Tongue (tissue), 3 donors: ENCODE measurements at places on chromosomes 13 and 19. TPM values are rescaled to one million over a fixed set of nuclear protein-coding genes. Genes with fewer than 3 reads are reported as not detected.

DNA sequence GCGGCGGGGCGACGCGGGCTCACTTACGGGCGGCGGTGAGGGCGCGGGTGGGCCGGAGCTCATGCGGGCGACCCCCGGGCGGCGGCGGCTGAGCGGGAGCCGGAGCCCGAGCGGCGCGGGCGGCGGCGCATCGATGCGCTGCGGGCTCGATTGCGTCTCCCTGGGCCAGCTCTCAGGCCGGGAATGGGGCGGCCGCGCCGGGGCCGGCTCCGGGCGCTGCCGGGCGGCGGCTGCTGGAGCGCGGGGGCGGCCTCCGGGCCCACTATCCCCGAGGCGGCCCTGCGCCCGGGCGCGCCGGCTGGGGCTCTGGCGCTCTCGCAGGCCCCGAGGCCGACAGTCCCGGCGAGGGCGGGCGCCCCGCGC lies 1.4 kb upstream of the TSHZ3 start:
- DNase-seq: peak; percentile 76

DNA sequence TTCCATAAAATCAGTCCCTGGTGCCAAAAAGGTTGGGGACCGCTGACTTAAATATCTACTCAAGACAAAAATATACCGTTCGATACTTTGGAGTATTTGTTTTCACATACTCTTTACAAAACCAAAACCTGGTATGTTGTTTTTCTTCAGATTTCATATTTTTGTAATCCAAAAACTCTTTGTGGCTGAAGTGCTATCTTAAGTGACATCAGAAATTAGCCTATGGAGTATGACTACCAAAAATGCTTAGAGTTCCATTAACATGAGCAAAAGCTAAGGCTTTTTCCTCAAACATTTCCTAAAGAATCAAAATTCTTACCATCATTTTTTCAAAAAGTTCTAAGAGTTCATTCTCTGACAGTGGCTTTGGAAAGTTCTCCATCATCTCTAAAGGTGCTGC lies 52.0 kb downstream of the DIAPH3 start:
- DNase-seq: no peak

- DNase-seq: no peak
Measured at GRCh38 chr19:5052515-5052914, 83.6 kb downstream of the KDM4B start.

DNA sequence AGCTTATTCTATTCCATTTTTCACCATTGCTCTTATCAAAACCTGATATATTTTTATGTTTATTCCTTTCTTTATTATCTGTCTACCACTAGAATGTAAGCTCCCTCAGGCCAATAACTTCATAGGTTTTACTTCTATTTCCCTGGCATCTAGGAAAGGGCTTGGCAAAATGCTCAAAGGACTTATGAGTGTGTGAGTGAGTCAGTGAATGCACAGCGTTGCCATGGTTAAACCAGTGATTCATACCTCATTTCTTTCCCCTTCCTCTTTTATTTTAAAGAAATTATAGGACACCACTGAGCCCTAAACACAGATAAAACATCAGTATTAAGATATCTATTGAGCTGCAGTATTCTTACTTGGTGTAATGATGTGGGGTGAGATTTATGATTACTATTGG lies 162.1 kb downstream of the GPC6 start:
- no peak for DNase-seq

- DNase-seq: no peak
Measured at GRCh38 chr13:113815151-113816058, 48.5 kb downstream of the GAS6 start.

DNA sequence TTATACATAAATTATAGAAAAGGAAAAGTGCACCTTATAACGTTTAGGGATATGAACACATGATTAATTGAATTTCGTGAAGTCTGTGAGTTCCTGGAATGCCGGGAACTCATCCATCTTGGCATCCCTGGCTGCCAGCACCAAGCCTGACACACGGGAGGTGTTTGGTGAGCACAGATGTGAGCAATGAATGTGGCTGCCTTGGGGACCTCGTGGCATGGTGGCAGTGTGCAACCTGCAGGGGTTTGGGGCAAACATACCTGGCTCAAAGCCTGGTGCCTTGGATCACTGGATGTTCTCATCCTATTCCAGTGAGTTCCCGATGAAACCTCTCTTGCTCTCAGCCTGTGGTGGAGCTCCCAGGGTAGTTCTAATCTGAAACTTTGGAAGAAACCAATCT lies 10.4 kb upstream of the MAP2K2 start:
- DNase-seq: no peak

Gene IRS2
- 6.3 TPM for total RNA-seq

Gene KASH5
- total RNA-seq: not detected

Gene CABP5
- total RNA-seq: not detected

Gene FCGBP
- 17.0 TPM for total RNA-seq
